Stimulated activated CD8-positive, alpha-beta memory T cell treated with anti-CD3 and anti-CD28 coated beads, Interleukin-15, amount 100 ng/mL, for 4 hours (primary cell): ENCODE measurements at places on chromosomes 7 and 10.

GRCh38 chr7:73519867-73520672, 2.0 kb downstream of the BAZ1B start:
- DNase-seq: no peak

DNA sequence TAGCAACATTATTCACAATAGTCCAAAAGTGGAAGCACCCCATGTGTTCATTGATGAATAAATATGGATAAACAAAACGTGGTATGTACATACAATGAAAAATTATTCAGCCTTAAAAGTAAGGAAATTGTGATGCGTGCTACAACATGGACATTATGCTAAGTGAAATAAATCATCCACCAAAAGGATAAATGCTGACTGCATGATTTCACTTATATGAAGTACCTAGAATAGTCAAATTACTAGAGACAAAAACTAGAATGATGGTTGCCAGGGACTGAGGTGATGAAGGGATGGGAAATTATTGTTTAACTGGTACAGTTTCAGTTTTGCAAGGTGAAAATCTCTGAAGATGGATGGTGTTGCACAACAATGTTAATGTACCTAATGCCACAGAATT, 56.6 kb downstream of the THSD7A start:
- DNase-seq: no peak

DNA sequence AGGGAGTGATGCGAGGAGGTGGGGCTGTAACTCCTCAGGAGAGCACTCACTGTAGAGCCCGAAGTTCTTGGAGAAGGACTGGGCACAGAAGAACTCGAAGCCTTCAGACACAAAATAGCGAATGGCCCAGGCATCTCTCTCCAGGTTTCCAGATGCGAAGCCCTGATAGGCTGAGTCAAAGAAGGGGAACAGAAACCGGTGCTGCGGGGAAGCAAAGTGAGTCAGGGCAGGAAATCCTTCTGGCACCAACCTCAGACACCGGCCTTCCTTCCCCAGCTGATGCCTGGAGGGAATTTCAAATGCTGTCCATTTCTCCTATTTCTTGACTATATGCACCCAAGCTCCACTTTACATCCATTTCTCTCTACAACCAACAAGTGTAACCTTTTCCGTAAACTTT, 26.8 kb downstream of the GOT1 start:
- DNase-seq: no peak

- no peak for DNase-seq
Observed at GRCh38 chr10:33412653-33413361, 78.3 kb upstream of the NRP1 start.

DNA sequence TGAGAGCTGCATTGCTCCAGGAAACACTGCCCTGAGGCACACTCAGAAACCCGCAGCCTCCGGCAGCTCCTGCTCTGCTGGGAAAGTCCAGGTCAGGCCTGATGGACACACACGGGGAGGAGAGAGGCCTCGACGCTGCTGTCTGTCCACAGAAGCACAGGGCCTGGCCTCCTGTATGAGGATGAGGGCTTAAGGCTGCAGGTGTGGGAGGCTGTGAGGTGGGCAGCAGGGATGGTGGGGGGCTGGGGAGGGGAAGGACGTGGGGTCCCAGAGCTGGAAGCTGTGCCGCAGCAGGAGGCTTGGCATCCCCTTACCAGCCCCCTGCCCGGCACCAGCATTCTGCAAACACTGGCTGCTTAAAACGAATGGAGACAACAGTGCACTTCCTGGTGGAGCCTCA, 186.2 kb downstream of the DNAJB6 start:
- no peak for DNase-seq

DNA sequence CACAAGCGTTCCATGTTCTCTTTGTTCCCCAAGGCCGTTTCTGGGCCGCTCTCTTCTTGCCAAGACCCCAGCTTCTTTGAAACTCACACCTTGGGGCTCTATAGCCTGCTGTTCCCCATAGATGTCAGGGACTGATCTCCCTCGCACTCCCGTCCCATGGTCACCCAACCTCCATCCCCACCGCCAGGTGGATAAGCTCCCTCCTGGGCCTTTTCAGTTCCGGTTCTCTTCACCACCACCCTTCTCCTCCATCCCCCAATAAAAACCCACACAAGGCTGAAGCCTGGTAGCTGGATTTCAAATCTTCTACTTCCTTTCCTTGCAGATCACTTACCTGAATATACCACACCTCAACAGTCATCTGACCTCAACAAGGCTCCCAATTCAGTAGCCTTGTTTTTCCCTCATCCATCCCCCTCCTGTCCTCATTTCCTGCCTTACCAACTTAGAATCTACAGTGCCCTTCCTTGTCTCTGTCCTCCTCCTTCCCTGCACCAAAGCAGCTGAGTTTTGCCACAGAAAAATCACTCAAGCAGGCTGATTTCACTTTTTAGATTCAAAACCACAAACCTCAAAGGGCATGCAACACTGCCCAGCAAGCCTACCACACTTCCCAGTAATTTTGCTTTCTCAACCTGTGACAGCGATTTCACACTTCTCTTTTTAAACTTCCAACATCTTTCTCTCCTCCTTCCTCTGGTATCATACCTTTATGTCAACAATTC, 7.7 kb downstream of the SLC37A3 start:
- DNase-seq: no peak

GRCh38 chr7:92095380-92095779, 38.9 kb downstream of the CYP51A1 start:
- DNase-seq: no peak

GRCh38 chr7:1853986-1854865, 184.1 kb downstream of the ELFN1 start:
- DNase-seq: no peak

GRCh38 chr7:111320133-111320532, 229.2 kb downstream of the LRRN3 start:
- no peak for DNase-seq

- no peak for DNase-seq
Observed at GRCh38 chr7:37987732-37988131, 67.3 kb downstream of the EPDR1 start.

GRCh38 chr10:75937823-75938222, 506.4 kb downstream of the LRMDA start:
- DNase-seq: no peak

DNA sequence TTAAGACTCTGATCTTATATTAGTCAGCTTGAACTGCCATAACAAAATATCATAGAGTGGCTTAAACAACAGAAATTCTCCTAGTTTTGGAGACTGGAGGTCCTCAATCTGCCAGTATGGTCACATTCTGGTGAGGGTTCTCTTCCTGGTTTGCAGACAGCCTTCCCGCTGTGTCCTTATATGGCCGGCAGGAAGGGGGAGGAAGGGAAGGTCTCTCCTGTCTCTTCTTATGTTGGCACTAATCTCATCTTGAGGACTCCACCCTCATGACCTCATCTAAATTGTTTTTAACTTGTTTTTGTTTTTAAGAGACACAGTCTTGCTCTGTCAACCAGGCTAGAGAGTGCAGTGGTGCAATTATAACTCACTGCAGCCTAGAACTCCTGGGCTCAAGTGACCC, 53.1 kb downstream of the VPS41 start:
- DNase-seq: no peak

- no peak for DNase-seq
Observed at GRCh38 chr10:51635436-51635835, 64.0 kb downstream of the CSTF2T start.

- DNase-seq: no peak
Observed at GRCh38 chr10:1212571-1213141, 156.5 kb downstream of the WDR37 start.

GRCh38 chr10:26527018-26527417, 88.9 kb downstream of the APBB1IP start:
- DNase-seq: no peak

DNA sequence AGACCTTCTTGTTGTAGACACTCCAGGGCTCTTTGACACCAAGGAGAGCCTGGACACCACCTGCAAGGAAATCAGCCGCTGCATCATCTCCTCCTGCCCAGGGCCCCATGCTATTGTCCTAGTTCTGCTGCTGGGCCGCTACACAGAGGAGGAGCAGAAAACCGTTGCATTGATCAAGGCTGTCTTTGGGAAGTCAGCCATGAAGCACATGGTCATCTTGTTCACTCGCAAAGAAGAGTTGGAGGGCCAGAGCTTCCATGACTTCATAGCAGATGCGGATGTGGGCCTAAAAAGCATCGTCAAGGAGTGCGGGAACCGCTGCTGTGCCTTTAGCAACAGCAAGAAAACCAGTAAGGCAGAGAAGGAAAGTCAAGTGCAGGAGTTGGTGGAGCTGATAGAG, 5.5 kb downstream of the GIMAP7 start:
- no peak for DNase-seq

DNA sequence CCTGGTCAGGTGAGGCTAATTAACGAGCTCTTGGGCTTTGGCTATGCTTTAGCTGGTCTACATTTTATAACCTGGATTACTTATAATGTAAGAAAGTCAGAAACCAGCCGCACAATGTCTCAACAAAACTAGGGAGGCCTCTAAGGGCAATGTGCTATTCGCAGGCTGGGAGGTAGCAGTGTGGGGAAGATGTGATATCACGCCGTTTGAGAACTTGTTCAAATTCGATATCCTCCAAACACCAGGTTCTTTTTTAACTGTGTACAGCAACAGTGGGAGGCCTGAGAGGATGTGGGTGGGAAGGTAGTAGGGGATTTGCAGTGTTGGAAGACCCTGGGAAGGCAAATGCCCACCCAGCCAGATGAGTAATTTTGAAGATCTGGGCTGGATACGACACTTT, 184.5 kb downstream of the JAZF1 start:
- no peak for DNase-seq

DNA sequence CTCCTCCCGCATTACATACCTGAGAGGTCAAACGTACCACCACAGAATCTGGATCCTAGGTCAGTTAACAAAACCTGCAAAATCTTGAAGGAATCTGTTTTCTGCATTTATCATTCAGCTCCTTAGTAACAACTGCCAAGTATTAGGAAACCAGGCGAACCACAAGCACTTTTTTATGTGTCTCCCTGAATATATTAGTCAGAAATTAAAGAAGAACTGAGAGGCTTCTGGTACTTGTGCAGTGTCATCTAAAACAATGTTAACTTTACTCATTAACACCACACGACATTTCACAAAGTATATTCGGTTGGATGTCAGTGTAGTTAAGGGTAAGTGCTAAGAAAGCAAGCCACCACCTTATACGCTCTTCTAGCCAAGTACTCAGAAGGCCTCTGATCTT, 2.5 kb downstream of the CCDC6 start:
- DNase-seq: no peak

- DNase-seq: no peak
Observed at GRCh38 chr7:75971961-75972763, 22.2 kb downstream of the TMEM120A start.

GRCh38 chr7:141976524-141977245, 3.1 kb upstream of the TAS2R38 start:
- DNase-seq: no peak

DNA sequence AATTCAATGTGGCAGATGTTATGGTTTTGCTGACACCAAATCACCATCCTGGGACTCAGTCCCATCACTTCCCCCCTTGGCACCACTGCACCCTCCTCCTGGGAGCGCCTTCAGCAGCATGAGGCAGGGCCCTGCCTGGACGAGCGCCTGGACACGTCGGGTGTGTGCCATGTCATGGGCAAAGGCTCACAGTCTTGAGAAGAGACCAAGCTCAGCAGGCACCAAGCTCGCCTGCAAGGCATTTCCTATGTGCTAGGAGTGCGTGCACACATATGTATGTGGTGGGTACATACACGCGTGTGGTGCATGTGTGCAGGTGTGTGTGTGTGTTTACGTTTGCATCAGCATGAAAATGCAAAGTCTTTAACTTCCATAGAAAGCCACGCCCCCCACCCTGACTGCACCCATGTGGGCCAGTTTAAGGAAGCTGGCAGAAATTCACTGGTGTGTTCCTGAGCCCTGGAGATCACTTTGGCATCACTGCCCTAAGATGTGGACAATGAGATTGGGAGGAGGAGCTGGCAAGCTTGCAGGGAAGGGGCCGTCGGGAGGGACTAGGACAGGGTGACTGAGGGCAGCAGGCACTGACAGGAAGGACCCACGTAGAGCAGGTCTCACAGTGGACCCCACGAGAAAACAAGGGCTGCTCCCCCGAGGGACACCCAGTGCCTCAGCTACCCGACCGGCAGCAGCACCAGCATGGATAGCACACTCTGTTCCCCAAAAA, 169.9 kb upstream of the PPP2R2D start:
- no peak for DNase-seq

DNA sequence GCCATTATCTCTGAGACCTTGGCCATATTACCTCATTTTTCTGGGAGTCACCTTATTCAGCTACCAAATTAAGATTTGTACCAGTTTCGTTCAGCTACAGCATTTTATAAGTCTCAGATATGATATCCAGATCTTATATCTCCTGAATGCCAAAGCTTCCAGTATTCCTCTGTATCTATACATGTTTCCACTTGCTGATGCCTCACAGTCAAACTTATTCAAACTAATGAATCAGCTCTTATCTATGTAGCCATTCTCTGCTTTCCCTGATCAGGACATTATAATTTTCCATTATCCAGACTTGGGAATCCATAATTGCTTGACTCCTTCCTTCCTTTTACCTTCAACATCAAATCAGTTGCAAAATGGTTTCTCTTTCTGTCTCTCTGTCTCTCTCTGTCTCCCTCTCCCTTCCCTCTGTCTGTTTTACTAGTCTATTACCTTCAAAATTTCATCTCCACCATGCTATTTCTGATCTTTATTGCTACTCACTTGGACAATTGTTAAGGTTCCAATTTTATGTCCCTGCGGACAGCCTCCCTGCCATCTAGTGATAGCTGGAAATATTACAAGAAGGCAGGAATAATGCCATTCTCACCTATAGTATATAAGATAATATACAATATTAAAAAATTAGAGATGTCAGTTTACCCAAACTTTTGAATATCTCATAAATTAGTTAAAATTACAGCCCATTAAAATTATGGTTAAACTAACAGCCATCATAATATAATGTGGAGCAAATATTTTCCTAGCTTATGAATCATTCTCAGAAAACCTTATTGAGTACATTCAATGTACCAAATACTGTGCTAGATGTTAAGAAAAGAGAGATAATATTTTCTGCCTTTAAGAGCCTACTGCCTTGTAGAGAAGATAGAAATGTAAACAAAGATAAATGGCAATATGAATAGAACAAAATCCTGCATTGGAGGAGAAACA, 89.8 kb downstream of the PCLO start:
- DNase-seq: no peak

- DNase-seq: no peak
Observed at GRCh38 chr7:122883049-122883680, 3.1 kb downstream of the CADPS2 start.

GRCh38 chr7:45573204-45573603, 964 bp upstream of the ADCY1 start:
- DNase-seq: no peak
